ENCODE measurements at places on chromosomes 5 and 9.

DNA sequence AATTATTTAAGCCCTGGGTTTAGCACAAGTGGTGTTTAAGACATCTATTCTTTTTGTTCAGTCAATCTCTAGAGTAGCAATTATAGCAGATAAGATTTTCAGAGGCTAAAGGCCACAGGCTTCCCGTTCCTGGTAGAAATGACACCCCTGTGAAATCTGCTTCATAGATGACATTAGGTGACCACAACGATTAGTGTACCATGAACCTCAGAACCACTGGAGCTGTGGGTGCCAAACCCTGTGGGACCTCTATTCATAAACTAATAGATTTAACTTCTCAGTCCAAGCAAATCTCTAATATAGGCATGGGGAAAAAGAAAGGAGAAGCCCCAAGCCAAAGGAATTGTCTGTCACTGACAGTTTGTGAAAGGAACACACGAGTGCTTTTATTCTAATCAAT, 207.4 kb downstream of the ARRDC3 start:
- no peak for DNase-seq

DNA sequence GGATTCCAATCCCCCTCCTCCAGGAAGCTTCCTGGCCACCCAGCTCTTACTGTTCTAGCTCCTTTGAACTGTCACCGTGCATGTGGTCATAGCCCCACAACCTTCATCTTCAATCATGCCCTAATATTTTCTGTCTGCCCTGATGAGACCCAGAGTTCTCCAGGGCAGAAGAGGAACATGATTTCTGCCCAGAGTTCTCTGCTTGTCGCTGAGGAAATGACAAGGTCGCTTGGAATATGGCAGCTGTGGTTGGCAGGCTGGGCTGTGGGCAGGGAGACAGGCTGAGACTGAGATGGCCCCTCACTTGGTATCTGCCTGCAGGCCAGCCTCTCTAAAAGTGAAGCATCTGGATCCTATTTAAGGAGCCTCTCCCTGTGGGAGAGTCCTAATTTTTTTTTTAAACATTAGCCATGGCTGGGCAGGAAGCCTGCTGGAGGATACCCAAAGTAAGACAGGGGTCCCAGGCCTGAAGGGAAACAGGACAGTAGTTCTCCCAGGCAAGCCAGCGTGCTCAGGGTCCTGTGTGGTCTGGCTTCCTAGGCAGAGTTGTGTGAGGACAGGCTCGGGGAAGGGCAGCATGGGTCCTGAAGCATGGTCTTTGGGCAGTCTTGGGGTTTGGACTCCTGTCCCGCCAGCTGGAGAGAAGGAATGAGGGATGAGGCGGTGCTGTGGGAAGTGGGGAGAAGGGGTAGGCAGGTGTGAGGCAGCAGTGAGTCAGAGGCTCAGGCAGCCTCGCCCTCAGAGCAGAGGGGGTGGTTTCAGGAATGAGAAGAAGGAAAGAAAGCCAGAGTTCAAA, 242.1 kb downstream of the FSTL4 start:
- DNase-seq: no peak

- DNase-seq: no peak
These were observed 106.3 kb downstream of the ROR2 start for GRCh38 chr9:91843623-91844148.

DNA sequence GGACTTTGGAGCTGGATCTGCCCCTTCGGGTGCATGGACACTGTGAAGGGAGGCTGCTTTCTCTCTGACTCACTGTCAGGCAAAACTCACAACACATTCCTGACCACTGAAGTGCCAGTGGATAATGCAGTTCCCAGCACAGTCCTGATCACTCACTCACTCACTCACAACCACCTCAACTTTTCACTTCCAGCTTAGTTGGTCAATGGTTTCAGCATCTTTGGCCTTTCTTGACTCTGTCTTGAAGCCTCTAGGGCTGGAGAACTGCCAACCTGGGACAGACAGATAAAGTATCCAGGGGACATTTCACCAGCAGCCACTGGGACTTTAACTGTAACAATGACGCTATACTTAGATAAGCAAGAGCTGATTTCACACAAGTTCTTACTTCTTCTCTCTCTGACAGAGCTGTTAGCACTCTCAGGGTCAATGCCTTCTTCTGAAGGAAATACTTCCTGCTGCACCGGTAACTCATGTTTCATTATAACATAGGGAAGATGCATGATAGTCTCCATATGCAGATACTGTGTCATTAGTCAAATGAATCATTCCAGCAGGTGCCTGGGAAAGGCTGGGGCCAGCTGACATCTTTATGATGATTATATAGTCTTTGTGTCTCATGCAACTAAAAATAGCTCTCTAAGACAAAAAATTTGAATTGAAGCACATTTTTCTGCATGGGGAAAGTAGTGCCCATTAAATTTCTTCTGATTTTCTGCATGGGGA, 499.0 kb downstream of the SEMA5A start:
- DNase-seq: peak; percentile 87

DNA sequence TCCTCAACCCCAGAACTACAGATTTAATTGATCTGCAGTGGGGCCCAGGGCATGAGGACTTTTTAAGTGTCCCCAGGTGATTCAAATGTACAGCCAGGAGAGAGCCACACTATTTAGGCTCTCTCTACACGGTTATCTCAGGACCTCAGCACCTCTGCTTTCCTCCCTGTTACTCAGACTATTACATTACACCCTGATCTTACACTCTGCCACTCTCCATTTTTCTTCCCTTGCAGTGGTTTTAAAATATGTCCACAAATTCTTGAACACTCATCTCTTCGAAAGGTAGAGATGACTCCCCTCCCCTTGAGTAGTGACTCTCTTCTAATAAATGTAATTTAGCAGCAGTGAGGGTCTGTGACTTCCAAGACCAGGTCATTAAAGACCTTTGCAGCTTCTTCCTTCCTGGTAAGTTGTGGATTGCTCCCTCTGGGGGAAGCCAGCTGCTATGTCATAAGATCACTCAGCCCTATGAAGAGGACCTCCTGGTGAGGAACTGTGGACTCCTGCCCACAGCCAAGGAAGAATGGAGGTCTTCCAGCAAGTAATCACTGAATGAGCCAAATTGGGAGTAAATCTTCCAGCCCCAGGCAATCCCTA, 87.5 kb upstream of the SSBP2 start:
- peak; percentile 58 for DNase-seq

DNA sequence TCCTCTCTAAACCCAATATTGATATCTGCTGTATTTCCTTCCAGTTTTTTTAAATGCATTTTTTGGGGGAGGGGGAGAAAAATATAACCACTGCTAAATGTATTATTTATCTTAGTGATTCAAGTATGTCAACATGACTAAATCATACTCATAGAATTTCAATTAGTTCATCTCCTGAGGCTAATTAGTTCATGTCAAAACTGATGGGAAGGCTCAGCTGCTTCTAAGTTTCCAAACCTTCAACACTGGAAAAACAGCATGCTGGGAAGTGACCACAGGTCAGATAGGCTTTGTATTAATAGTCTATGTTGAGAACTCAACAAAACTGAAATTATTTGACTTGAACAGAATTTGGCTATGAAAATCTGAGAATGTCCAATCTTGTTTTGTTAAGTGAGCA, 118.7 kb downstream of the TTLL11 start:
- DNase-seq: no peak

DNA sequence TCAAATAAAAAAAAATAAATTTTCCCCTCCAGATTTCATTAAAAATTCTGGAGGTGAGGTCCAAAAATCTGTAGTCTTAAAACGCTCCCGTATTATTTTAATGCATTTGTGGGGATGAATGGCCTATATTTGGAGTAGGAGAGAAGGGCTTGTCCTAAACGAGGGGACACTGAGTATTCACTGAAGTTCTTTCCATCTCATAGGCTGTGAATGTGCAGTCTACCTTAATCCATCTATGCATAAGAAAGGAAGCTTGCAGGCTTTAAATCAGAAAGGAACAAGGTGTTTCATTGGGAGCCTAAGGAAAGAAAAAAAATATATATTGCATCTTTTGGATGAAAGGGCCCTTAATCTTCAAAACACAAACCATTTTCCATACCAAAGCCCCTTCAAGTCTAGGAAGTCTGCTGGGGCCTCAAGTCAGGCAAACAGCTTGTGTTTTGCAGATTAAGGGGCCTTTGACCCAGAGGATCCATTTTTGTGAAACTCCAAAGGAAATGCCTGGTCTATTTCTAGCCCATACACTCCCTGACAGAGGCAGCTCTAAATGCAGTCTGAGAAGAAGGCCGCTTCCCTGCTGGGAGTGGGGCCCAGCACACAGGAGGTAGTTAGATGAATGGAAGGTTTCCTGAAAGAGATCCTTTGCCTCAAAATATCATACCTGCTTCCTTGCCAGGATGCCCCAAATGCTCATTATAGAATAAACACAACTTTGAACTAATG, 35.6 kb downstream of the BRINP1 start:
- no peak for DNase-seq

DNA sequence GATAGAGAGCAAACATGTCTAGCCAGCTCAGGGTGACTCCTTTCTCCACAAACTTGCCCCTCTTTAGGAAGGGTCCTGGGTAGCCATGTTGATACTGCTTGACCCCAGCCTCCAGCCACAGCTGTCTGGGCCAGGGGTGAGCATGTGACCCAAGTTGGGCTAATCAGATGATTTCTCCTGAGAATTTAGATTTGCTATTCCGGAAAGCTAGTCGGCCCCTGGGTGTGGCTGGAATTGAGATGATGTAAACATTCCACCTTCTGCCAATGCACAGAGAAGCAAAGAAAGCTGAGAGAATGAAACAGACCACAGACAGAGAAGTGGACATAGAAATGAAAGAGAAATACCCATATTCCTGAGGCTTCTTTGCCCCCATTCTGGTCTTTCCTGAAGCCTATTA, 17.8 kb upstream of the B4GALT1 start:
- DNase-seq: no peak

DNA sequence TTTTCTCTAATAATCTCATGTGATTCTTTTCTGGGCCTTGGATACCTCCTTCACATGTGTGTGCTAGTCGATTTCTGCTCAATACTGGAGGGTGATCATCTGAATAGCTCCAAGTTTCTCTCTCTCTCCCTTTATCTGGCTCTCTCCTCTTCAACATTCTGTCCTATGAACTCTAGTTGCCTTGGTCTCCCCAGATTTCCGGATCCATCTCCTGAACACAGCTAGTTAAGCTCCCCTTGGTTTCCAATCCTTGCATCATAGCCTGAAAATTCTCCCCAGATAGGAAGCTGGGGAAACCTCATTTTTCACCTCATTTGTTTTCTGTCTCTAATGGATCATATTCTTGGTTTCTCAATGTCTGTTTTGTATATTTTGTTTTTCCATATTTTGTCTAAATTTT, 832.3 kb downstream of the MTRR start:
- DNase-seq: no peak

DNA sequence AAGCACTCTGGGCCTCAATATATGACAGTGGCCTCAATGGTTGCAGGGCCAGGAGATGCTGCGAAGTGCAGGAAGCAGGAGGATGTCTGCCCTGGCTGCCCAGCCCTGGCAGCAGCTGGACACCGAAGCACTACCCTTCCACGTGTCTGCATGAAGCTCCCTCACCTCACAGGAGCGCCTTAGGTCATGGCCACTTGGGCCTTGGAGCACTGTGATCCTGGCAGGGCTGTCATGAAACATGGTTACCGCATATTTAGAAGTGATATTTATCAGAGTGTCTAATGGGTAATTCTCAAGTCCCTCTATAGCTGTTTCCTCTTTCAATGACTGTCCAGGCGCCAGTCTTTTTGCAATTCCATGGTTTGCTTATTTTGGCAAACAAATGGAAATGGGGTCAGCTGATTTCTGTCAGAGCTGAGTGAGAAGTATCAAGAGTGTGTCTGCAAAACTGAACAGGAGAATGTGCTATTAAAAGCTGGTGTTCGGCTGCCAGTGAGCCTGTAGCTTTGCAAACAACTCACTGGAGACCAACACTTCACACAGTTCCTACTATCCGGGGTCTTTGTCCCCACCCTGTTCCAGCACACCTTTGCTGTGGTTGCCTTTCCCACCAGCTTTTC, 285.9 kb downstream of the KIF4B start:
- no peak for DNase-seq

DNA sequence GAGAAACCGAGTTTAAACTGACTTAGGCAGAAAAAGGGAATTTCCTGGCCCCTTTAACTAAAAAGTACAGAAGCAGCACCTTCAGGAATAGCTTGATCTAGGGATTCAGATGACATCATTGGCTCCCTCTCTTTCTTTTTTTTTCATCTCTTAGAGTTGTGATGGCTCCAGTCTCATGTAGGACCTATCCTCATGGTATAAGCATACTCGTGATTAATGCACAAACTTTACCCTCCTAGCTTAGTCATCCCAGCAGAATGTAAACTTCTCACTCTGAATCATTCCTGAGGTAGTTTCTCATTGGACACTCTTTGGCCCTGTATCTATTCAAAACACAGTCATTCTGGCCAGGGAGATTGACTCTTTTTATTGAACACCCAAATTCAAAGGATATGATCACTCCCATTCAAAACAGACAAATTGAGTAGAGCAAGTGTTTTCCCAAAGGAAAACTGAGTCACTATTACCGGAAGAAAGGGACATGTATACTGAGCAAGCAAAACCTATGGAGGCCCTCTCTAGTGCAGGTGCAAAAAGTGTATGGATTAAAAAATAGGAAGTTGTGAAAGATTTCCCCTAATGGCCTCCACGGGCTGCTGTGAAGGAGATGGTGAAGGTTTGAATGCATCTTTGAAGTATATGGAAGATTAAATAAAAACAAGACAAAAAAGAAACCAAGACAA, 27.6 kb upstream of the SMIM23 start:
- peak; percentile 93 for DNase-seq

DNA sequence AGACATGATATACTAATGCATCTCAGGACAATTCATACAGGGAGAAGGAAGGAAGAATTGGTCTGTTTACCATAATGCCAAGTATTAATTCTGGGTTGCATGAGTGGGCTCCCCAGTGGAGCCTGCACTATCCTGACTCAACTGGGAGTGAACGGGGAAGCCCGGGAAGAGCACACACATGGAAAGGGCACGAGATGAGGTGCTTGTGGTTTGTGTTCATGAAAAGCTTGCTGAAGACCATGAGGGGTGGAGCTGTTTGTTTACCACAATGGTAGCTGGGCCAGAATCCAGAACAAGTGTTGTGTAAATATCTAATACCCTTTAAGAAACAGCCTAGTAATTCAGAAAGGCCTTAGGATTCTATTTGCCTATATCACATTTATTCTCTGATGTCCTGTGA, 44.6 kb downstream of the POC5 start:
- peak; percentile 48 for DNase-seq

DNA sequence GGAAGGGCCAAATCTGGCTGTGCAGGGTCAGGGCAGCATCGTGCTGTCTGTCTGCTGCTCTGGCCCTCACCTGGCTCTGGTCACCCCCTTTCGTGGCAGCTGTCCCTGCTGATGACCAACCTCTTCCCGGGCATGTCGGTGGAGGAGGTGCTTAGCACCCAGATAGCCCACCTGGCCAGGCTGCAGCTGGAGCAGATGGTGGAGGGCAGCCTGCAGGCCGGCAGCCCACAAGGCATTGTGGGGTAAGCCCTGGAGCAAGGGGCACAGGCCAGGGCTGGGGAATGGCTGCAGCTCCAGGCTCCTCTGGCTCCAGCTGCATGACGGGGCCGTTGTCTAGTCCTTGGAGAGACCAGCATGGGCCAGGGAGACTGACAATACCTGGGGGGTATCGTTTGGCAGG, 8.2 kb downstream of the TOR2A start:
- no peak for DNase-seq

- peak; percentile 60 for DNase-seq
These were observed 28.2 kb downstream of the YIPF5 start for GRCh38 chr5:144142139-144142823.

- DNase-seq: no peak
These were observed 72.2 kb downstream of the PTTG1 start for GRCh38 chr5:160493806-160494338.

Data from lung microvascular endothelial cell (primary cell).